ENCODE measurements at places on chromosomes 5 and 9.

- DNase-seq, result no peak
Observed at GRCh38 chr5:1881098-1881572, 1.6 kb downstream of the IRX4 start.

- no peak for DNase-seq
Observed at GRCh38 chr9:103985077-103985476, 109.0 kb upstream of the SMC2 start.

GRCh38 chr9:4423207-4423610 is 67.1 kb upstream of the SLC1A1 start:
- DNase-seq, result no peak

DNA sequence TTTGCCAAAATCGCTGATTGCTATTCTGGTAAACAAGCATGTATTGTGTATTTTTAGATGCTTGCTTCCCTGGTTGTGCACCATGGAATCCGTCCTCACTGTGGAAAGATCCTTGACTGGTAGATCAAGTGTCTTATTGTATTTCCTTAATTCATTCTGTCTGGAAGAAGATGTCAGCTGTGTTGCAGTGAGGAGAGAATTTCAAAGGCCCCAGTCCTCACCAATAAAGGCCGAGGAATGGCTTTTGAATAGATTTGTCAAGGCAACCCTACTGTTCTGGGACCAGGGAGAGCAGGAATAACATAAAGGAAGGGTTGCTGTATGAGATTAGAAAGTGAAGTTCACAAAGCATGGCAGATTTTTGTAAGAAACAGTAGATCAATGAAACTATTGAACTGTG is 36.2 kb upstream of the POU5F2 start:
- no peak for DNase-seq

- no peak for DNase-seq
Observed at GRCh38 chr5:164345173-164345849, 839.9 kb downstream of the MAT2B start.

DNA sequence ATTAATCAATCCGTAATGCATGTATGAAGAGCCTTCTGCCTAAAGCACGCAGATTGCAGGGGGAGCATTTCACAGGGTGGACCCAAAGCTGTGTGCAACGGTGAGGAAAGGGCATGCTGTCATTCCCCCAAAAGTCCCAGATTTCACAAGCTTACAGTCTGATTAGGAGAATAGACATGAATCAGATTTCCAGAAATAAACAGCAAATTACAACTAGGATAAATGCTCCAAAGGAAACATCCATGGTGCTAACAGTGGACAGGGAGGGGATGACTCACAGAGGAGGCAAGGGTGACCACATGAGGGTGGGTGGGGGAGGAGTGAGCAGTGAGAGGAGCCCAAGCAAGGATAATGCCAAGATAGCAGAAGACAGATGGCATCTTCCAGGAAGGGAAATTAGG is 258.4 kb upstream of the TAS2R1 start:
- no peak for DNase-seq

GRCh38 chr9:126984969-126985368 is 70.4 kb downstream of the RALGPS1 start:
- no peak for DNase-seq

GRCh38 chr9:130665431-130666392 is 1.3 kb downstream of the PRDM12 start:
- peak; percentile 10 for DNase-seq

DNA sequence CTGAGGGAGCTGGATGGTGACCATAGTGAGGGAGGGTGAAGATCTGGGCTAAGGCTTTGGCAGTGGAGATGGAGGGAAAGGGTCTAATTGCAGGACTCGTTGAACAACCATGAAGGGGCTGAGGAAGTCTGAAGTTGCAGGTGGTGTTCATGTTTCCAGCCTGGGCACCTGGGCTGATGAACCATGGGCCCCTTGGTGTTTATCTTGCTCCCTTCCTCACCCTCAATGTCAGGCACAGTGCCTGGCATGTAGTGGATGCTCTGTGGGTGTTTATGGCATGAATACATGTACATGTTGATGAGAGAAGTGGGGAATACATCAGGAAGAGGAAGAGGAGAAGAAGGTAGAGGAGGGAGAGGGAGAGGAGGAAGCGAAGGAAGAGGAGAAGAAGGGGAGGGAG is 31.3 kb upstream of the COL15A1 start:
- DNase-seq, result no peak

- no peak for DNase-seq
Observed at GRCh38 chr5:79105868-79106267, 5.7 kb upstream of the BHMT start.

DNA sequence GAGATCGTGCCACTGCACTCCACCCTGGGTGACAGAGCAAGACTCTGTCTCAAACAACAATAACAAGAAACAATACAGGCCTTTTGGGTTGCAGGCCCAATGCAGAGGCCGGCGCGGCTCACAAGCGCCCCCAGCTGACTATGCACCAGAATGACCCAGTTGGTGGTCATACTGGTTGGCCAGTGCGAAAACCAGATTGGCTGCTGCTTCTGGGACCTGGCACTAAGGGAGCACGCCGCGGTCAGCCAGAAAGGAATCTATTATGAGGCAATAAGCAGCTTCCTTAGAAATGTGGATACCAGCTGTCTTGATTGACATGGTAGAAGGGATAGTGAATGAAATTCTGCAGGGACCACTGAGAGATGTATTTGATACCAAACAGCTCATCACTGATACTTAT is 35.0 kb downstream of the RANBP17 start:
- DNase-seq, result no peak

DNA sequence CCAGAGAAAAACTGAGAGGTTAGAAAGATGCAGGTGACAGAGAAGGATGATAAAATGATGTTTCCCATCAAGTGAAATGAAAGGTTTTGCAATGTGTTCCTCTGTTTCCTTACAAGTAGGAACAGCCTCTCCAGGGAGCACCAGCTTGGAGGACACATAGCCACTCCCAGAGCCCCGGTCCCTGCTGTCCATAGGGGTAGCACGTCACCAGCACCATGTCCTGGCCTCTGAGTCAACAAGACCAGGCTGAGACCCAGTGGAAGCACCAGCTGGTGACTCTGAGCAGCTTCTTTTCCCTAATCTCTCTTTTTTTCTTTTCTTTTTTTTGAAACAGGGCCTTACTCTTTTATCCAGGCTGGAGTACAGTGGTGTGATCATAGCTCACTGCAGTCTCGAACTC is 19.4 kb upstream of the HMCN2 start:
- no peak for DNase-seq

- DNase-seq, result no peak
Observed at GRCh38 chr5:151158287-151158661, 695 bp upstream of the ANXA6 start.

- no peak for DNase-seq
Observed at GRCh38 chr9:80648336-80648735, 1041.0 kb downstream of the TLE1 start.

DNA sequence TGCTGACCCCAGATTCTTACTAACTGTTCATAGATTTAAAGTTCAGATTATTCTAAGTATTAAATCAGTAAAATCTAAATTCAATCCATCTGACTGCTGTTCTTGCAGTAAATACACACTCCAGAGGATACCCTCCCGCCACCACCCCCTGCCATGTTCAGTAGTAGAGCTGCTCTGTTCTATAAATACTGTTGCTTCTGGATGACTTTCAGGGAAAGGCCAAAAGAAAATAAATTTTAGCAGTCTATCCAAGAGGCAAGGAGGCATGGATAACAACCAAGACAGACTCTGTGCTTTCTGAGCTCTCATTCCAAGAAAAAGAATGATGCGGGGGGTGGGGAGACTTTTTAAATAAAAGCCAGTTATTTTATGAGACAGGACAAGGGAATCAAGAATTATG is 115.1 kb downstream of the ADAMTS6 start:
- no peak for DNase-seq

GRCh38 chr5:151253605-151253950 is 593 bp downstream of the GM2A start:
- no peak for DNase-seq

- DNase-seq, result no peak
Observed at GRCh38 chr9:124179196-124180071, 78.3 kb upstream of the NEK6 start.

- peak; percentile 37 for DNase-seq
Observed at GRCh38 chr9:134698587-134699342, 57.2 kb downstream of the COL5A1 start.

- DNase-seq, result no peak
Observed at GRCh38 chr5:35309365-35310130, 79.3 kb upstream of the PRLR start.

DNA sequence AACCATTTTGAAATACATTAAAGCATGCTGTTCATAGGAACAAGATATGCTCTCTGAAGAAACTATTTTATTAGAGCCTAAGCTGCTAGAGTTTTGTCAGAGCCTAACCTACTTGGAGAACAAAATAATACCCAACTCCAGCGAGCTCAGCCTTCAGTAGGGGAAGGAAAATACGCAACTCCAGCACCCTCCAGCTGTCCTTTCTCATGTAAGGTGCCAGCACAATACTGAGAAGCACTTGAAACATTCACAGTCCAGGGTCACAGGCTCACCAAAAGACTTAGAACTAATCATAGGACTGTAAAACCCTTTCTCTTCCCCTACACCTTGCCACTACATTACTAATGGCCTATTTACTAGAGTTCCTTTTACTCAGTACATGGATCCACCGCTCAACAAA is 18.9 kb downstream of the DPYSL3 start:
- no peak for DNase-seq

DNA sequence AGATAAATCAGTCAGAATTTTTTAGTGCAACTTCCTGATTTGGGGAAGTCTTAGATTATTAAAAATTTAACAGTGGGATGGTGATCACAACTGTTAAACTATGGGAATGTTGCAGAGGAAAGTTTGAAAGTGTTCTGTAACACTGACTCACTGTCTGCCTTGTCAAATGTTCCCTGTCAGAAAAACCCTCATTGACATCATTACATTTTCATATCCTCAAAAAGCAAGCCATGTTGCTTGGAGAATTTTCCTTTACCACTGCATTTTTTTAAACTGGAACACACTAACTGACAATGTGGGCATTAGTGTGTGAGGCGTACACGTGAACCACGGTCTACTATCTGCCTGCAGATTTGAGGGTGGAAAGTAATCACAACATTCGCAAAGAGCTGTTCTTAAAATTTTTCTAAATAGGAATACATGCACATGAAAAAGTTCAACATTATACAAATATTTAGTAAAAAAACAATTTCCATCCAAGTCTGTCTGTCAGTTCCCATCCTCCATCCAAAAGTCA is 28.6 kb upstream of the IL7R start:
- DNase-seq, result no peak

DNA sequence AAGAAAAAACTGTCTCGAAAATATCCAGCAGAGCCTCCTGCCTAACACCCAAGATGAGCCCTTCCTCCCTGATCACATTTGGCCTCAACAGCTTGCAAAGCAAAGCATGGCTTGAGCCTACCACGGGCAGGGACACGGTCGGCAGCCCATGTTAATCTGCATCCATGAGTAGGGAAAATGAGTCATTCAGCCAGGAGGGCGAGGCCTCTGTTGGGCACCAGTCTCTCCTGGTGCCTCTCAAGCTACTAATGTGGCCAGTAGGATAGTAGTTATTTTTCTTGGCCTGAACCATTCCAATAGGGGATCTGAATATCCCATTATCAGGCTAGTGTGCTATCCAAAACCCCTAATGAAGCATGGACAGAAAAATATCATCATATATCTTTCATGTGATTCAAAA is 43.0 kb upstream of the SHB start:
- DNase-seq, result no peak

GRCh38 chr5:95779611-95780010 is 42.9 kb downstream of the GLRX start:
- DNase-seq, result no peak

DNA sequence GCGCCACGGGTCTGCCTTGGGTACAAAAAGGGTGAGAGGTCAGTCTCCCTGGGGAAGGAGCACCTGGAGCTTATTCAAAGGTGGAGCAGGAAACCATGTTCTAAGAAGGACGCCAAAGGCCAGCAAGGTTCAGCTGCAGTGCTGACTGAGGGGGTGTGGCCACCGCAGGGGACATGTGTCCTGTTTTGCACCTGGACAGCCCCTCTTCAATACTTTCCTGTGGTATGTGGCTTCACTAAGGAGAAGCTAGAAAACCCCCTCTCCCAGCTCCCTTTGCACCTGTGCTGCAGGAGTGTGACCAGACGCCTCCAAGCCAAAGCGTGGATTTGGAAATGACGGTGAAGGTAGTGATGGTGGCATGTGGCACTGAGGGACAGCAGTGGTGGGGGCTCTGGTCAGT is 23.6 kb downstream of the TRIM14 start:
- no peak for DNase-seq

DNA sequence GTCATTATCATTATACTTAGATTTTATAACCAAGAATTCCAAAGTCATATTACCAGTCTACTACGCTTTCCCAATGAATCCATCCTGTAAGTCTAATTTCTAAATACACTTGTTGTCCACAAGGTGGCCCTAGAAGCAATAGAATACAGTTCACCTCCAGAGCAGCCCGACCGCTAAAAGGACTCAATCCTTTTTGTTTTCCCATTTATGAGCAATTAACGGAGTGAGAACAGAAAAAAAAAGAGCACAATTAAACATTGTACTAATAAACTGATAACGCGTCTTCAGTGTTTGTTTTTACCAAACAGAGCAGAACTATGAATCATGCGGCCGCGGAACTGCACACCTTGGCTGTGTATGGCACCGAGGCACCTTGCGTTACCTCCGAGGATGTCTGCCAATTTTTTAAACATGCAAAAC is 160.7 kb upstream of the DAPK1 start:
- no peak for DNase-seq

DNA sequence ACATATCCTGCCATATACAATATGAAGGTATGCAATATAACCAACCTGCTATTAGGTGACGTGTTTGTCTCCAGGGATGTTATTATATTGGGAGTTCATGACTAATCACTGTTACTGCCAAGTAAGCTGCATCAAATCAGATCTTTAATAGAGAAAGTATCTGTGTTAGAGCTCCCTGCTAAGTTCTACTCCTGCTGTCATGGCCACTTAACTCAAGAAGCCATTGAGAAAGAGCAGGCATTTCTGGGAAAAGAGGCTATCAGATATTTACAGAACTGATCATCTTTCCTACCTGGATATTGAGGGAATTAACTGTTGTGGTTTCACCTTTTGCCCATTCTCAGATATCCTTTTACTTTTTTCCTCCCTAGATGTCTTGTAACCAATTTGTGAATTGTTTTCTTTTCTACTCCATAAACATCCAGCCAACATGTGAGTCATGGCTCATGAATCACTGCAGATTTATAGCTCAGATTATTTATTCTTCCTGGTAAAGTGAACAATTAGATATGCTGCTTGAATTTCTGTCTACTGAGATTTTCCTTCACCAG is 634.8 kb upstream of the FAM174A start:
- DNase-seq, result no peak

GRCh38 chr5:122756264-122756911 is 18.5 kb upstream of the SNX2 start:
- no peak for DNase-seq

- no peak for DNase-seq
Observed at GRCh38 chr9:78786794-78787193, 489.9 kb downstream of the PSAT1 start.

GRCh38 chr5:36741128-36741527 is 134.7 kb downstream of the SLC1A3 start:
- DNase-seq, result no peak

- no peak for DNase-seq
Observed at GRCh38 chr5:149617760-149618306, 36.5 kb downstream of the ARHGEF37 start.

All from activated naive CD4-positive, alpha-beta T cell treated with Interleukin-2 at 50 U/mL for 16 hours (primary cell).